CD4-positive, alpha-beta T cell treated with Interleukin-1 beta for 1 hour (primary cell): ENCODE measurements at places on chromosomes 11 and 22.

DNA sequence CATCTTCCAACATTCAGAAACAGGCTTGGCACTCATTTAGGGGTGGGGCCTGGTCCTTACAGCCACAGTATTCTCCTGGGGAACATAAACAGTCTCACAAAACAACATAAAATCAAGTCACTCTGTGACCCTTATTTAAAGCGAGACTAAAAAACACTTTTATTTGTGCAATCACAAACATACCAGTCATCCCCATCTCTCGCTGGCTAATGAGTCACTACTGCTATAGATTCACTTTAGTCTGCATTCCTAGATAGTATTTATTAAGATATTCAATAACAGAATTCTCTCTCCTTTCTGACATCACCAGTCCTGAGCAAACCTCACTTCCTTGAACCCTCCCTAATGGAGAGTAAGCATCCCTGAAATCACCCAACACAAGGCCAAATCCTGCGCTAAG lies 68.0 kb downstream of the ZBTB44 start:
- DNase-seq: no peak

GRCh38 chr11:95108159-95108611 lies 18.5 kb downstream of the ENDOD1 start:
- no peak for DNase-seq

GRCh38 chr11:116335891-116336290 lies 436.9 kb downstream of the BUD13 start:
- no peak for DNase-seq

- DNase-seq: no peak
These were observed 50.6 kb upstream of the ACCSL start for GRCh38 chr11:43997022-43997660.

DNA sequence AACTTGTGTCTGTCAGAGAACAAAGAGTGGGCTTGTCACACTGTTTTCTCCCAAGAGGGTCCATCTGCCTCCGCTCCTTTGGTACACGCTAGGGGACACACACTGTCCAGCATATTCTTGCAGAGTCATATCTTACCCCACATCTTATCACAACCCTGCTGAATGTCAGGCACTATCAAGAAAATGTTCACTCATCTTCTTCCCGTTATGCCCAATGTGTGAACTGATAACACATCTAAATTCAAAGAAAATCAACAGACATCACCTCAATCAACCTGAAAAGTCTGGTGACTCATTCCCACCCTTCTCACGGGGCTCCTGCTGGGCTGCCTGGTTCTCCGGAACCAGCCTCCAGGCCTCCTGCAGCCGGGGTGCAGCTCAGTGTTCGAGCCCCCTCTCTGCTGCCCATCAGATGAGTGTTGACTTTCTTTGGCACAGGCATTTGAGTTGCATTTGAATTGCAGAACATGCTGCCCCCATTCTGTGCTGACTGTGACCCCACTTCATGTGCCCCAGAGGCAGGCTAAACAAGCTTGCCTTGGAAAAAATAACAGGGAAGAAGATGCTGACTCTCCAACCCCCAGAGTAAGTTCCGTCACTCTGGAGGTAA lies 19.4 kb downstream of the GRAP2 start:
- peak; percentile 22 for DNase-seq

DNA sequence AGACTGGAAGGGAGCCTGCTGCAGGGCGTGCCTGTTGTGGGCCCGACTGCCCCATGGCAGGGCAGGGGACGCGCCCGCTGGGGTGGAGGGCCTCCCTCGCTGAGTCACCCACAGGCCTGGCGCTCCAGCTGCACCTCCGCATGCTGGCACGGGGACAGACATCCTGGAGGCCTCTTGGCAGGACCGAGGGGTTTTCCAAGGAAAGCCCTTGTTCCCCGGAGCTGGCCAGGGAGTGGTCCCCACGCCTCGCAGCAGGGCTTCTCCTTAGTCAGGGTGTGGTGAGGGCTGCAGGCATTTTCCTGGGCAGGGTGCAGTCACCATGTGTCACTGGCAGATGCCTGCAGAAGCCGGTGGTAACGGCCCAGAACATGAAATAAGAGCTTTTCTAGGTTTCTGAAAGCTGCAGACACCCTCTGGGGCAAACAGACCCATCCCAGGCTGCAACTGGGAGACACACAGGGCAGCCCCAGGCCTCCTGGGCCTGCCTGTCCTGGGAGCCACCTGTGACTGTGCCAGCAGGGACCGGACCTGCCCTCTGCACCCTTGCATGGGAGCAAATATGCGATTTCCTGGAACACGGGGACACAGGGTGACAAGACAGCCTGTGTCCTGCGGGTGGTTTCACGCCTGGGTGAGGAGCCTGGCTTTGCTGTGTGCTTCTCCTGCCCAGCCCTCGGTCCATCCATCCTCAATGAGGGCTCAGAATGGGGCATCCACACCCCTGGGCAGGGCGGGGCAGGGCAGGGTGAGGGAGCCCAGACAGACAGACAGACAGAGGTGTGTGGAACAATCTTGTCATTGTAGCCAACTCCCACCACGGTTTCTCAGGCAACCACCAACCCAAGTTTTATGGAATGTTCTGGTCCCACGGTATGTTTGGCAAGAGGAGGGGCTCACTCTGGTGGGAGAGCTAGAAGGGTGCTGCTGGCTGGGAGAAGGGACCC lies 43.2 kb upstream of the FADD start:
- DNase-seq: no peak

GRCh38 chr11:118304568-118305248 lies at the start of gene CD3E:
Gene CD3E, plus strand, starts transcription at chr11:118304730. Its CDS starts 223 bp downstream, at chr11:118304953.
- peak; percentile 65 for DNase-seq

DNA sequence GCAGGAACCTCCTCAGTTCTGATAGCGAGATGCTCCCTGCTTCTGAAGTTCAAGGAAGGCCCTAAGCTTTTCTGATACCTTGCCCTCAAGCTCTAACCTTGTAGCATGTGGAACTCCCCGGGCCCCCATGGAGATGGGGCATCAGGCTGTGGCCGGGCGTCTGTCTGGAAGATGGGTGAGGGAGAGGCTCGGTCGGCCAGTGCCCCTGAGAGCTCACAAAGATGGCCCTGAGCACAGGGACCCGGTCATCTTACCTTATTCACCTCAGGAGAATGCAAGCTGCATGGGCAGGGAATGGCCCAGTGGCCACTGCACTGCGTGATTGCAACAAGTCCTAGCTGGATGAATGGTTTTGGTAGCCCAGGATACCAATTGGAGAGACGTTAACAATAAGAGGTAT lies 830.3 kb downstream of the TBC1D22A start:
- DNase-seq: no peak

DNA sequence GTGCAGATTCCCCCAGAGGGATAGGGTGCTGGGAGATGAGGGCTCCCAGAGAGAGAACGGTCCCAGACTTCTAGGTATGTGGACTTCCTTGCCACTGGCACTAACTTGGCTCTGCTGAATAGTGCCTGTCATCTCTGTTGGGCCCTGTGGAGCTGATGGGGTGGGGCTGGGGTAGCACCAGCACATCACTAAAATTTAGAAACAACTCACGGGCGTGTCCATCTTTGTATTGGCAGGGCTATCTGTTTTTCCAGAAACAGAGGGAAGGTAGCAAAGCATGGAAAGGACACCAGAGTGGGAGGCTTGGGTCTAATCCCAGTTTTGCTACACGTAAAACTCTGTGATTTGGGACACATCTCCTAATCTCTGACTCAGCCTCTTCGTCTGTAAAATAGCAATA lies 25.8 kb downstream of the SWAP70 start:
- no peak for DNase-seq

- peak; percentile 22 for DNase-seq
These were observed 2.7 kb downstream of the RNH1 start for GRCh38 chr11:504053-504993.

DNA sequence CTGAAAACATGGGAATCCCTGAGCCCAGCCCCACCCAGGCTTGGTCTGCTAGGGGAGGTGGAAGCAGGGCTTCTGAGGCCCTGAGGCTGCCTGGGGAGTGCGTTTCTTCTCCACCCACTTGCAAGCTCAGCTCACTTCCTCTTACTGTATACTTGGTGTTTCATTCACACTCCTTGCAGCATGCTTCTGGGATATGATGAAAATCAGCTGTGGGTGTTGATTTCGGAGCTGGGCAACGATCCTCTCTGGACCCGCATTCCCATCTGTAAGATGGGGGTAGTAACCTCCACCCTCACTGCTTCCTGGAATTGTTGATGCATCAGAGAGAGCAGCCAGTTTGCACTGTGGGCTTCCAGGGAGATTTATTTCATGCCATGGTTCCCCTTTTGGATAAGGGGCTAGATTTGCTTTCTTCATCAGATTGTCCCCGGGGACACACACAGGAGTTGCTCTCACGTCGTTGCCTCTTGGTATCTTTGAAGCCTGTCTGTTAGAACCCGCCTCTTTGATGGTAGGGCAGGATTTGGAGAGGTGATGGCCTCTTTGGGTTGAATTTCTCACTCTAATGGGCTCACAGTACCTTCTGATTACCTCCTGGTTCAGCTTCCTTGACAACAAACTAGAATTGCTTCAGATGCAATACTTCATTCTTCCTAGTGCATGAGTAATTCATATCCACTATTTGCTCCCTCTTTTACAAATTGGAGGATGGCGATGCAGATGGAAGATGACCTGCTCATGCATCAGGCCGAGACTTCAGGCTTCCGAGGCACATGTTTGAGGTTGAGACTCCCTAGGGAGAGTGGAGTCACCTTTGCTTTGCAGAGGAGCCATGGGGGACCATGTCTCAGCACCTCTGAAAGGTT lies 40.4 kb downstream of the BCR start:
- peak; percentile 35 for DNase-seq

GRCh38 chr11:18270102-18270501 lies 4.0 kb downstream of the SAA1 start:
- DNase-seq: no peak

DNA sequence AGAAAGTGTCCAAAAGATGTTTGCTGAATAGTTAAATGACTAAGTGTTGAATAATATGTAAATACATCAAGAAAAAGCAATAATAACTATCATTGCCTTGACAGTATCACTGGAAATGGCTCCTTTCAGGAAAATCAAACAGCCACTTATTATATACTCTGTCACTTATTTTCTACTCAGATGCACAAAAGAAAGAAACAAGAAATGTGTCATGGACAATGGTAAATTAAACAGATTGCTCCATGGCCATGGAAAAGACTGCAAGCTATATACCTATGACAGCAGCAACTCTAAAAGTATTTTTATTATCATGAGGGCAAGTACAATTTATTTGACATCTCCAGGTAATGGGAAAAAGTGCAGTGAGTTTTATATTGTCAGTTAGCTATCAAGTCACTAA lies 52.9 kb upstream of the GUCY1A2 start:
- no peak for DNase-seq

GRCh38 chr11:69636512-69637197 lies 4.3 kb upstream of the CCND1 start:
- DNase-seq: no peak

DNA sequence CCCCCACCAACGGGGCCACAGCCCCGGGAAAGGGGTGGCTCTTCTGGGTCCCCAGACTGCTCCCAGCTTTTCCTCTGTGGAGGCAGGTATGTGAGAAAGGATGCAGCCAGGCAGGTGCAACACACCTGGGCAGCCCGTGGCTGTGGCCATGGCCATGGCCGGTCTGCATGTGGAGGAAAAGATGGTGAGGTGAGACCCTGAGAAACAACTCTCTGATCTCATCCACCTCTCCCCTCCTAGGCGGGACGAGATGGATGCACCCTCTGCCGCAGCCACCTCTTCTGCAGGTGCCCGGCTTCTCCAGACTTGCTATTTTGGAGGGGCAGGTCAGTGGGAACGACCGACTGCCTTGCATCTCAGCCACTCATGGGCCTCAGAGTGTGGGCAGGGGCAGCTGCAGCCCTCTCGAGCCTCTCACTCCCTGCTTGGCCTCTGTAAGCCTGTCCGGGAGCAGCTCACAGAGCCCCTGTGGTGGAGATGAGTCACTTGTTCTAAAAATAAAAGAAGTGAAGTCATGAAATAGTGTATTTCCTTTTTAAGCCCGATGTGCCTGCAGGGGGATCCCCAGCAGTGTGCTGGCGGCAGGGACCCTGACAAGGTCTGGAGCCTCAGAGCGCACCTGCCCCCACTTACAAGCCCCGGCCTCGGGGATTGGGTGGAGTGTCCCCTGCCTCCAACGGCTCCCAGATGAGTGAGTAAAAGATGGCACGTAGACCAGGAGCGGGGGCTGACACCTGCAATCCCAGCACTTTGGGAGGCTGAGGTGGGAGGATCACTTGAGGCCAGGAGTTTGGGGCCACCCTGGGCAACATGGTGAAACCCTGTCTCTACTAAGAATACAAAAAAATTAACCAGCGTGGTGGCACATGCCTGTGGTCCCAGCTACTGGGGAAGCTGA lies 10.7 kb downstream of the SMIM38 start:
- no peak for DNase-seq

DNA sequence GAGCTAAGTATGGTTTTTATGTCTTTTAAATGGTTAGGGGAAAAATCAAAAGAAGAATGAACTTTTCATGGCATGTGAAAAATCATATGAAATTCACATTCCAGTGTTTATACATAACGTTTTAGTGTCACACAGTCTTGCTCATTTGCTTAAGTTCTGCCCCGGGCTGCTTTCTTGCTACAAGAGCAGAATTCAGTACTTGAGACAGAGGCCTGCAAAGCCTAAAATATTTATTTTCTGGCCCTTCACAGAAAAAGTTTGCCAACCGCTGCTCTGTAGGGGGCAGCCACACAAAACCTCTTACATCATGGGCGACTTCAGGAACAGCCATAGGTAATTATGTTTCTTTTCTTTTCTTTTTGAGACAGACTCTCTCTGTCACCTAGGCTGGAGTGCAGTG lies 1.0 kb upstream of the ATG2A start:
- DNase-seq: no peak

GRCh38 chr22:24435323-24435645 lies 7.9 kb downstream of the ADORA2A start:
- DNase-seq: no peak

DNA sequence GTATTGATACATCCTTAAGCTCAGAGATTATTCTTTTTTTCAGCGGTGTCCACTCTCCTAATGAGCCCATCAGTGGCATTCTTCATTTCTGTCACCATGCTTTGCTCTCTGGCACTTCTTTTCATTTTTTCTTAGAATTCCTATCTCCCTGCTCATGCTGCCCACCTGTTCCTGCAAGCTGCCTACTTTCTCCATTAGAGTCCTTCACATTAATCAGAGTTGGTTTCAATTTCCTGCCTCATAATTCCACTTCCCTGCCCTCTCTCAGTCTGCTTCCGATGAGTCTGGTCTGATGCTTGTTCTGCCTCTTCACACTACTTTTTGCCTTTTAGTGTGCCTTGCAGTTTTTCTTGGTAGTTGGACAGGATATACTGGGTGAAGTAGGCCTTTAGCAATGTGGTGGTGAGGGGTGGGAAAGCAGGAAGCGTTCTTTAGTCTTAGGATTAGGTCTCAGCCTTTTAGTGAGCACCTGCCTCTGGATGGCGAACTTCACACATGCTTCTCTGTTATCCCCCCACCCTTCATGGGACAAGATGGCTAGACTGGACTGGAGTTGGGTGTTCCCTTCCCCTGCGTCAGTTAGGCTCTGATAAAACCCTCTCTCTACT lies 53.6 kb downstream of the CECR2 start:
- DNase-seq: no peak

- no peak for DNase-seq
These were observed at the start of gene IGSF22 for GRCh38 chr11:18726040-18726439. Gene IGSF22, minus strand, starts transcription at chr11:18726188. Its CDS starts 1,952 bp downstream, at chr11:18724236.

GRCh38 chr11:115476463-115477286 lies 27.5 kb downstream of the CADM1 start:
- no peak for DNase-seq
